Left ventricle myocardium superior (tissue), 1 donor: ENCODE measurements at places on chromosomes 6 and 20.

GRCh38 chr6:13548500-13549210, 25.7 kb upstream of the SIRT5 start:
- DNase-seq = no peak

- no peak for DNase-seq
Measured at GRCh38 chr6:30887901-30888815, 3.8 kb downstream of the DDR1 start.

DNA sequence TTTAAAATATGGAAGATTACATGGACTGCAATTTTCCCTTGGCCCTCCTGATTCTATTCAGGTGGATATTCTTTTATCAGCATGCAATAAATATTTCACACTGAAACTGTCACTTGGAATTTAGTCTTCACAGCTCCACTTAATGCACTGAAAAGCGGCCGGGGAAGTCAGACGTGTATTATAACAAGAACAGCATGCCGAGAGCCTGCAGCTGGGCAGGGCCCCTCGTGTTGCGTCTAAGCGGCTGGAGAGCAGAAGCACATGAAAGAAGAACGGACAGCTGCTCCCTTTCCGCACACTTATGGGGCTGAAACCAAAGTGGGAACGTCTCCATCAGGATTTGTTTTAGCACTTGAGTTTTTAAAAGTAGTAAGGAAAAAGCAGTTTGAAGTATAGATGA, 57.2 kb downstream of the LYRM4 start:
- DNase-seq = peak; percentile 45

GRCh38 chr20:38806855-38807655, 1.6 kb downstream of the PPP1R16B start:
- DNase-seq = no peak

GRCh38 chr6:15658181-15658744, 4.6 kb downstream of the DTNBP1 start:
- no peak for DNase-seq

- no peak for DNase-seq
Measured at GRCh38 chr6:129257196-129257595, 374.3 kb downstream of the LAMA2 start.

DNA sequence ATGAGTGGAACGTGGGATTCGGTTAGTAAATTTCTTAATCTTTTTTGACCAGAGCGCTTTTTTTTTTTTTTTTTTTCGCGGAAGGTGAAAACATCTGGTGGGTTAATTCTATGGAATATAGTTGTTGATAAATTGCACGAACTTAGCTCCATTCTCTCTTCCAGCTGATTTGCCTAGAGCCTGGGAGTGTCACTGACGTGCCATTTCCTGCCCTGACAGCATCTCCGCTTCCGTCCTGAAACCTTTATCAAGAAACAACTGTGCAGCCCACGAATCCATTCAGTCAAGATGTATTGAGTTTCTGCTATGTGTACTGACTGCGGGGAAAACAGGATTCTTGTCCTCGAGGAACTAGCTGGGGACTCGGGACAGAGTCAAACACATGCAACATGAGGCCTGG, 59.5 kb upstream of the TGM3 start:
- no peak for DNase-seq

DNA sequence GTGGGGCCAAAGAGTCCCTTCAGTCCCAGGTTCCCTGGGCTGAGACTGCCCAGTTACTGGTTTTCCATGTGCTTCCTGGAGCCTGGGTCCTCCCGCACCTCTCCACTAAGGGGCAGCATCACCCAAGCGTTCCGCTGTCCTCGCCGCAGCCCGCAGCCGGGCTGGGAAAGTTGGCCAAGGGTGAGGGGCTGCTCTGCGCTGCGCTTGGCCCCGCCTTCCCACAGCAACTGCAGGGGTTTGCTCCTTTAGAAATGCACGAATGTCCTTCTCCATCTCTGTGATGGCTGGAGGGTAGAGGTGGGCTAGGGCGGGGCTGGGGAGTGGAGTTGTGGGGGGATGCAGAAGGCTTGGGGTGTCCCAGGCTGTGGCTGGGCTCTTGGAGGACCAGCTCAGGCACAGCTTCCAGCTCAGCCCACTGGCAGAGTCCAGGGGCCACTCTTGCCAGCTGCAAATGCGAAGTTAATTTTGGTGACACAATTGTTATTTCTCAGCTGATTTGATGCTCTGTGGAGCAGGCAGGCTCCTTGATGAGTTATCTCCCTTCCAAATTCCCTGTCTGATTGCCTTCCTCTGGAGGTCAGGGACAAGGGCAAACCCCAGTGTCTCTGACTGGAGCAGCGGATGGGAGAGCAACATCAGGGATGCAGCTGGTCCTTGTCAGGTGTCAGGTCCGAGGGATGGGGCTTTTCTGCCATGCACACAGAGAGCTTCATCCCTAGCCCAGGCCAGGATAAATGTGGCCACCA, 63.2 kb downstream of the NOL4L start:
- peak; percentile 74 for DNase-seq

- DNase-seq = no peak
Measured at GRCh38 chr20:3543901-3544507, 73.2 kb downstream of the ATRN start.

- no peak for DNase-seq
Measured at GRCh38 chr6:116392132-116393013, 21.6 kb downstream of the DSE start.

DNA sequence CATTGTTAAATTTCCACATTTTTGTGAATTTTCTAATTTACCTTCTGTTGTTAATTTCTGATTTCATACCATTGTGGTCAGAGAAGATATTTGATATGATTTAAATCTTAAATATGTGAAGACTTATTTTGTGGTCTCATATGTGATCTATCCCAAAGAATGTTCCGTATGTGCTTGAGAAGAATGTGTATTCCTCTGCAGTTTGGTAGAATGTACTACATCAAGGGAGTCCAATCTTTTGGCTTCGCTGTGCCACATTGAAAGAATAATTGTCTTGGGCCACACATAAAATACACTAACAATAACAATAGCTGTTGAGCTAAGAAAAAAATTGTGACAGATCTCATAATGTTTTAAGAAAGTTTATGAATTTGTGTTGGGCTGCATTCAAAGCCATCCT, 176.2 kb upstream of the PRND start:
- DNase-seq = no peak

- no peak for DNase-seq
Measured at GRCh38 chr6:165820934-165821333, 157.9 kb upstream of the PDE10A start.

- DNase-seq = no peak
Measured at GRCh38 chr6:165059032-165059431, 250.4 kb downstream of the C6orf118 start.

- DNase-seq = no peak
Measured at GRCh38 chr6:5353971-5354370, 92.7 kb downstream of the FARS2 start.

DNA sequence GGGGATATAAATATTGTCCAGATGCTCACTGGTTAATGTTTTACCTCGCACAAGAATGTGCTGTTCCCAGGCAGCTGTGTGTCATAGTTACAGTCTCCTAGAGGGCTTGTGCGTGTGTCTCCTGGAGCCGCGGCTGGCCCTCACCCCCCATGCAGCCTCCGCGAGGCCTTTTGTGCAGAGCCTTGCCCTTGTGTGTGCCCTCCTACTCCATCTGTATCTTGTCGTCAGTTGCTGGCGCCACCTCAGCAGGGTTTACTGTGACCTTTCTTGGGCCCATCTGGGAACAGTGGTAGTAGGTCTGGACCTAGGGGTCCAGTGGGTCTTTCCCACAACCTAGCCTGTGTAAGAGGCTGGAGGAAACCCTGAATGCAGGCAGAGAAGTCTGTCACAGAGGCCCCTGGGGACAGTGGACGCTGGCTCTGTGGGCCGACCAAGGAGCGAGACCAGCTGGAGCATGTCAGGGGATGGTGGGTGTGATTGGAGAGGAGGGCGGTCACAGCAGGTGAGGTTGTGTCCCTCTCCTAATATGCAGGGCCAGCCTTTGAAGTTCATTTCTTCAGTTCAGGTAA, 35.2 kb downstream of the PPP1R14C start:
- peak; percentile 68 for DNase-seq

GRCh38 chr20:59664421-59664941, 60.1 kb downstream of the PHACTR3 start:
- DNase-seq = no peak

DNA sequence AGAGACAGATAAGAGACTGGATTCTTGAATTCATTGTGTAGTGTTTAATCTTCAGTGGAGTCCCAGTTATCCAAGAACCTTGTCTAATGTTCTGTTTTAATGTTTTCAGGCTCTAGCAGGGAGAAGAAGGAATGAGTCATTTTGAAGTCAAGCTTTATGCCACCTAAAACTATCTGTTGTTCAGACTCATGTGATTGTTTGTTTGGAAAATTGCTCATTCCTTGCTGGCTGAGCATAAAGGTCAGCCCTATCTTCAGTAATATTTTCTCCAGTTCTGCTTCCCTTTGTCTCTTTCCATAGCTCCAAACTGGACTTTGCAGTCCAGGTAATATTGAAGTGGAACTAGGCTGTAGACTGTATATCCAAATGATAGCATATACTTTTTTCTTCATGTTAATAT, 34.2 kb downstream of the CLVS2 start:
- DNase-seq = no peak

DNA sequence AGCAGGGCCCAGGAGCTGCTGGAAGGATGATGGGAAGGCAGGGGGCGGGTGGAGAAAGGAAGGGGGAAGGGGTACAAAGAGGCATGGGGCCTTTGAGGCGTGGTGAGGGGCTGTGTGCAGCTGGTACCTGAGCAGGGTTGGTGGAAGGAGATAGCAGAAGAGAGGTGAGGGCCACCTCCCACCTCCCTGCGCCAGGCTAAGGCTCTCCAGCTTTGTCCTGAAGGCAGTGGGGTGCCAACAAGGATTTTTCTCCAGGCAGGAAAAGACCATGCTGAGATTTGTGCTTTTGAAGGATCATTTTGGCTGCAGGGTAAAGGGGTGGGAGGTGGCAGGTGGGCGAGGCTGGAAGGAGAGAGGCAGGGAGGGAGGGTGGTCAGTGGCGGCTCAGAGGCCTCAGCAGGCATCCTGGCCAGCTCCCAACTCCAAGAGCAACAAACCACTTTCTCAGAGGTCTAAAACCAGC, 40.8 kb downstream of the NOL4L start:
- DNase-seq = peak; percentile 13

DNA sequence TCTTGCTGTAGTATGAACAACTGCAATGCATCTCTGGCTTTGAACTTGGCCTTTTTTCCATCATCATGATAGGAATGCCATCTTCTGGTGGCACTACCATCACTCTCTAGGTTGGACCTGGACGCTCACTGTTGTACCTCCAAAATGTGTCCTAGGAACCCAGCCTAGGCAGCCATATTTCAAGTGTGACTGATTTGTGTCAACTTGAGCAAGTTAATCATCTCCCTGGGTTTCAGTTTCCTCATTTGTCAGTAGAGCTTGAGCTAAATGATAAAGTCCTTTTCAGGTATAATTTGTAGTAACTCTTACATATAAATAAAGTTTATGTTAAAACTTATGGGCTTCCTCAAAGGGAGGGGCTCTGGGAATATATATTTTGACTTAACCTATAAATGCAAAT, 241.7 kb upstream of the CEP162 start:
- DNase-seq = no peak

DNA sequence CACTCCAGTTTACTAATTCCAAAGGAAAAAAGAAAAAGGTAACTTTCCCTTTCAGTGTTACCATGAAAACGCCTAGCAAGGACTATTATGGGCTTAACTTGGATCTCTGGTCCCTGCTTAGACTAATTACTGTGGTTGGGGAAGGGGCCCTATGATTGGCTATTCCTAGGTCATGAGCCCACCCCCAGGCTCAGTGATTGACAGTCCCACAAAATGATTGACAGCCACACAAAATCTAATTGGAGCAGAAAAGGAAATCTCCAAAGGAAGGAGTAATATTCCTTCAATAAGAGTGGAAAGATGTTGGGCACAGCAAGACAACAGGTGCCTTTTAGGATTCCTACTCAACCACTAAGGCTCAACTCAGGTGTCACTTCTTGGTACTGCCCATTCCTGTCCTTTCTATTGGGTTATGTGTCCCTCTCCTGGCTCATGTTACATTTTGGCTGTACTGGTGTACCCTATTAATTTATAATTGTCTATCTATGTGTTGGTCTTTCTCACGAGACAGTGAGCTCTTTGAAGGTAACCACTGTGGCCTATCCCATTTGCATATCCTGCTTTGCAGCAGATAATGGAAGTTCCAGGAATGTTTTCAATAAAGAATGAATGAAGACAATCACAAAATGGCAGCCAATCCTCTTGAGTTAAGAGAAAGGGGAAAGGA, 5.5 kb upstream of the UTRN start:
- DNase-seq = no peak

DNA sequence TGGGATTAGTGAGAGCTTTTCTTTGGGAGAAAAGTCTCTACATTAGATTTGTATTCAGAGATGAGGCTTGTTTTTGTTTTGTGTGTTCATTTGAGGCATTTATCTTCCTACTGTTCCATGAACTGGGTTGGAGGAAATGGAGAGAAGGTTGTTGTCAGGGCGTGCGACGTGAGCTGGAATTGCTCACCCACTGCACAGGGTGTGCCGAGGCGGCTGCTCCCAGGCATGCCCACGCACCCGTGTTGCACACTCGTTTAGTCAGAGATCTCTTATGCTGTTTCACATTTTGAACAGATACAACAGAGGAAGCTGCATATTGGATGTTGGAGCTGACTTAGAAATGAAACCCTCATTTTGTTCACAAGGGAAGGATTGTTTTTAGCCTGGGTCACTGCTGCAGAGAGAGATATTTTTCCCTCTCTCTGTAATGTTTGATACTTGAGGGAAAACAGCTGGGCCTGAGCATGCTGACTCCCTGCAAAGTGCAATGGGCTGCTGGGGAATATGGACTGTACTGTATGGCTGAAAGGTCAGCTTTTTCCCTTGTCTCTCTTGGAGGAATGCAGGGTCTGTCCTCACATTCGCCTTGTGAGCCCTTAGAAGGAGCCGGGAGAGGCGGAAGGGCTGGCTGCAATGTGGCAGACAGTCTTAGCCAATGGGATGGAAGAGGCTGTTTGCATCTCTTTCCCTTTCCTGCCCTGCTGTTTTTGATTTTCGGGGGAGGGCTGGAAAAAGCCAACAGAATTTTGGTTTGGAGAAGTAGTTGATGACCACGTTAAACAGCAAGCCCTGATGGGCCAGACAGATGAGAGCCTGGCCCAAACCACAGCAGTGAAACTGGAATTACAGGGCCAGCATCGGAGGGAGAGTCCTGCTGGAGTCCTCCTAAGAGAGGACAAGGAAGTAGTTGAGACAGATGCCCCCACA, 170.8 kb downstream of the SASH1 start:
- peak; percentile 55 for DNase-seq

DNA sequence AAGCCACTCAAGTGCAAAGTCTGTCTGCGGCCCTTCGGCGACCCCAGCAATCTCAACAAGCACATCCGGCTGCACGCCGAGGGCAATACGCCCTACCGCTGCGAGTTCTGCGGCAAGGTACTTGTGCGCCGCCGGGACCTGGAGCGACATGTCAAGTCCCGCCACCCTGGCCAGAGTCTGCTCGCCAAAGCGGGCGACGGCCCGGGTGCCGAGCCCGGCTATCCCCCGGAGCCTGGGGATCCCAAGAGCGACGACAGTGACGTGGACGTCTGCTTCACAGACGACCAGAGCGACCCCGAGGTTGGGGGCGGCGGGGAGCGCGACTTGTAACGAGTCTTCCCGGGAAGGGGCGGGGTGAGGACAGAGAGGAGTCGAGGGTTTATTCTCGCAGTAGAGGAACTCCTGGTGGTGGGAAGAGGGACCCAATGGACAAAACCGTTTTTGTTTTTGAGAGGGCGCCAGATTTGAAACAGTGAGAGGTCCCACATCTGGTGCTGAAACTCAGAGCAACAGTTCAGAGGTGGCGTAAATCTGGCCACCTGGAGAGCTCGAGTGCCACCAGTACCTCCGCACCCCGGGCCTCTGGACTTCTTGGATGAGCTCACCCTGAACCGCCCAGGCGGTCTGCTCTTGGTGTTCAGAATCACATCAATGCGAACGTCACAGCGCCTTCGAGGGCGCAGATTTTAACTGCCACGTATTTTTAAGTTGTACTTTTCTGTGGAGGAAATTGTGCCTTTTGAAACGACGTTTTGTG, 8.0 kb downstream of the PRDM13 start:
- no peak for DNase-seq
